ENCODE measurements at places on chromosomes 6 and 20.

- DNase-seq, result no peak
Measured at GRCh38 chr6:135018941-135019340, 35.7 kb downstream of the HBS1L start.

DNA sequence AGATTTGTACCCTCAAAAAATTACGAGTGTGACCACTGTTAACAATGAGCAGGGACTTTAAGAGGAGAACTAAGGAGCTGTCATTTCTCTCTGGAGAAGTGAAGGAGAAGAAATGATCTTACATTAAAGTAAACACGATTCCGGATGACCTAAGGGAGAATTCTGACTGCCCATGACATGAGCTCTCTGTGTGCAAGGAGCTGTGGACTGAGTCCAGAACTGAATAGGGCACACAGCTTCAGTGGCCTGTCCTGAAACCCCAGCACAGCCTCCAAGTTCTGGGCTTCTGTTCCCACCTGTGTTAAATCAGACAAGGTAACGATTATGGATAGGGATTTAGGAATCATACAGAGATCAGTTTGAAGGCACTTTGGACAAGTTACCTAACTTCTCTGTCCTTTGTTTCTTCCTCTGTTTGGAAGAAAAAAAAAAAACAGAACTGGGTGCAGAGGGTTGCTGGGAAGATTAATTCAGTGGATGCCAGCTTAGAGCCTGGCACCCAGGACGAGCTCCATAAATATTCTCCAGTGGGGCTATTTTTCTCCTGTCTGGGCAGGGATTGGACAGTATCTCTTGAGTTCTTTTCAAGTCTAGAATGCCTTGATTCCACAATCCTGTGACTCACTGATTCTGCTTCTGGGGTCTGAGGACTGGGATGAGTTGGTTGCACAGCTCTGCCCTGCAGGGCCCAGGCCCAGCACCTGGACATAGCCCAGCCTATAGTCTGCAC lies 65.7 kb downstream of the MRPL14 start:
- DNase-seq, result no peak

- DNase-seq, result no peak
Measured at GRCh38 chr20:51749674-51750036, 18.5 kb downstream of the ATP9A start.

DNA sequence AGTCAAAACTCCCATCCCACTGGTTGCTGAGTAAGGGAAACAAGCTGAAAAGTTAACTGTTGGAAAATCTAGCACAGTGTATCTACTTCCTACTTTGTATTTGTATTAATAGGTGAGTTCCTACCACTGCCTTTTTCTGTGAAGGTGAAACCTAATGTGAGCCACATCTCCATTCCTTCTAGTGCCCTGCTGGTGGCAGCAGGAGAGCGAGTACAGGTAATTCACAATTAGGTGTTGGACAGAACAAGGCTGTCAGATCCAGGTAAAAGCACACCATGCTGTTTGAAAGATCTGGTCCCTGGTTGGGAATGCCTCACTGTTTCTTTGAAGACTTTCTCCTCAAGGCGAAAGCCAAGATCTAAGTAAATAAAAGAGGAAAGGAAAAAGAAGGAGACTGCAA lies 528.4 kb downstream of the PKHD1 start:
- DNase-seq, result no peak

DNA sequence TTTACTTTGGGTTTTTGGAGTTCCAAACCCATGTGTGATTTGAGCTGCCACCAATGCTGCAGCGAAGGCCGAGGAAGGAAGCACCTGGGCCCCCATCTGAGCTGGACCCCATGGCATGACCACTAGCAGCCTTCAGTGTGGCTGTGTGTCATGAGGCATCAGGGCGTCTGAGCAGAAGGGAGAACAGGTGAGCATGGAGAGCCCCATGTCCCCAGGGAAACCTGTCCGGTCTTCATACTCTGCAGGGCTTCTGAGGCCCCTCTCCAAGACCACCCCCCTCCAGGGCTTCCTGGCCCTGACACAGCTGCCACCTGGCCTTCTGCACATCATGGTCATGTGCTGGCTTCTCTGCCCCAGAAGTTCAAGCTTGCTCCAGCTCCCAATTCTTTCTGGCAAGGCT lies 169.1 kb upstream of the CST7 start:
- peak; percentile 37 for DNase-seq

DNA sequence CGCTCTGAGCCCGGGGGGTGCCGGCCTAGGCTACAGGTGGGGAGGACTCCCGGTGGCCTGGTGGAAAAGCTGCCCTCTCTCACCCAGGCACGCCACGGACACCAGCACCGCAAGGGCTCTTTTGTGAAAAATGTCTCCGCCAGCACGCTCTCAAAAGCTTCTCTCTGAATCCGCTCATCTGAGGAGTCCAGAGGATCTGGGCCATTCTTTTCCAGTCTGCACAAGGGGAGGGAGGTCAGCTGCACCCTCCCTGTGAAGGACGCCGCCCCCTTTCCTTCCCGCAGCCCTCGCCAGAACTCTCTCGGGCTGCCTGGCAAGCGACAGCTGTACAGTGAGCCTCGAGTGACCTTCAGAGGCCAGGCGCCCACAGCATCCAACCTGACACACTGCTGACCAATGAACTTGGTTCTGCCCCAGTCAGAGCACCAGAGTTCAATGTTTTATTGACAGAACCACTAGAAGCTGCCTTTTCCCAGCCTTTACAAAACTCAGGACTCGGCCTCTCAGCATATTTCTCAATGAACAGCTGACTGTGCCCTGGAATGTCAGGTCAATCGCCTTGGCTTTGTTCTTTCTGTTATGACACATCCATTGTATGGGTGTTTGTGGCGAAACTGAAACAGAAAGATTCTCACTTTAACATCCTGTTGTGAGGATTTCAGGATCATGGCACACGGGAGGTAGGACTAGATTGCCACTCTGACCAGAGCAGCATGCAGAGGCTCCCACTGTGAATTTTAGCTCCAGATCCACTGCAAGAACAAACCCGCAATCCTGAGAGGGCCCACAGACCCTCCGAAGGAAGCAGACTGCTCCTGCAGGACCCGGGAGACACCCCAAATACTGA lies 26.7 kb downstream of the SERPINB9 start:
- DNase-seq, result peak; percentile 66

DNA sequence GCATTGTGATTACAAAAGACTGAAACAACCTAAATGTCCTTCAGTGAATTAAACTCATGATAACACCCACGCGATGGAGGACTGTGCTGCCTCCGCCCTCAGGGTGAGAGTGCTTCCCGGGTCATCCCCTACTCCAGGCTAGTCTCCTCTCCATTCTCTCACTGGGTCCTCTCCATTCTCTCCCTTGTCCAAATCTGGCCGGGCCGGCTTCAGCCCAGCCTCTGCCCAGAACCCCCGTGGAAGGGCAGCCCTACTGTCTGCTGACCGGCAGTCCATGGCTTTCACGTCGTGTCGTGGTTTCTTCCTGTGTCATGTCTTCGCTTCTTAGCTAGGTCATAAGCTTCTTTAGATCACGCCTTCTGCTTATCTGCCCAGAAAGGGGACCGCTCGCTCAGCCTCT lies 74.8 kb downstream of the CDC5L start:
- no peak for DNase-seq

DNA sequence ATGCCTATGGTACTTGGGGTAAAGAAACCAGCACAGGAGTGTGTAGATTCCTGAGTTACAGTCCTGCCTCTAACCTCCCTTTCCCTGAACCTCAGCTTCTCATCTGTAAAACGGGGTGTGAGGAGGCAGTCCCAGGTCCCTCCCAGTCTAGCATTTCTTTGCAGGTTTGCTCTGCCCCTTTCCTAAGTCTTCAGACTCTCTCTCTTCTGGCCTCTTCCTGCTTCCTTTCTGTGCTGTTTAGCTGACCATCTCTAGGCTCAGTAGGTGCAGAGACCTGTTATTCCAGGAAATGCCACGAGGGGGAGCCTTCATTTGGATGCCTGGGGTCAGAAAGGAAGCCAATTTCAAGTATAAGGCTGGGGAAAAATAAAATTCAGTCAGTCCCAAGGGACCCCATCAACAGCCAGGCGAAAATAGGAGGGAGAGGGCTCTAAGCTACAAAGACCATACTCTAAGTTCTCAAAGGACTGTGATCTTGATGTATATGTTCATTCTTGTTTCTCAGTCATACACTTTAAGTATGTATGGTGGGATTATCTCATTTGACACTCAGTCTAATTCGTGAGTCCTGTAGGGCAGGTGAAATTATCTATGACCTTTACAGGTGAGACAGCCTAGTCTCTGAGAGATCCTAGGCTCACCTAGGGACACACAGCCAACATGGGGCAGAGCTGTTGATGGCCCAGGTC lies 89.1 kb downstream of the NCR2 start:
- peak; percentile 89 for DNase-seq

Measured in right forelimb (tissue), 1 donor.